ENCODE measurements at places on chromosomes 7 and 10.
A peak's percentile ranks its signal among the peaks of the same experiment; 100 is the strongest.

DNA sequence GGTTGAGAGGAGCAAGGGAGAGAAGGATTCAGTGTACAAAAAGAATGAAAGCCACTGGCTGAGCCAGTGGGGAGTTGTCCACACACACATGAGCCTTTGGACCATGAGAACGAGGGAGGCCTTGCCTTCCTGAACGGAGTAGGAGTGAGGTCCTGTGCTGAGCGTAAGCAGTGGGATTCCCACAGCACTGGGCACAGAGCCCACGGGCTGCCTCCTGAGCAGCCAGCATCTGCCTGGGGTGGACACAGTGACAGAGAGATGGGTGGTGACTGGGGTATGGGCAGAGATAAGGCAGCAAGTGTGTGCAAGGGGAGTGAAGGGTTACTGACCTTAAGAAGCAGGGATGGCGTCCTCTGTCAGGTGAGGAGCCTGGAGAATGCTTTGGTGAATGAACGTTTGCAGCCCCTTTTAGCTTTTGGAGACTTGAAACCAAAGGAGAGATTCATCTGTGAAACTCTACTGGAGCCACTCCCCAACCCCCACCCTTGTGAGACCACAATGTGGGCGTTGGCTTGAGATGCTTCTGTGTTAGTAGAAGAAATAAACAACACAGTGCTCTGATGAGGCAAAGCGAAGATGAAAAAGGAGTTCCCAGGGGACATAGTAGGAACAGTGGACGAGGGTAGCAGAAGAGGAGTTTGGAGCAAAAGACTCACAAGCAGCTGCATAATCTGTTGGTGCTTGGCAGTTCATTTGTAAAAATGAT, 56.5 kb downstream of the FIGNL1 start:
- peak; percentile 65 for DNase-seq

- no peak for DNase-seq
These were observed 26.0 kb downstream of the EN2 start for GRCh38 chr7:155483868-155484325.

DNA sequence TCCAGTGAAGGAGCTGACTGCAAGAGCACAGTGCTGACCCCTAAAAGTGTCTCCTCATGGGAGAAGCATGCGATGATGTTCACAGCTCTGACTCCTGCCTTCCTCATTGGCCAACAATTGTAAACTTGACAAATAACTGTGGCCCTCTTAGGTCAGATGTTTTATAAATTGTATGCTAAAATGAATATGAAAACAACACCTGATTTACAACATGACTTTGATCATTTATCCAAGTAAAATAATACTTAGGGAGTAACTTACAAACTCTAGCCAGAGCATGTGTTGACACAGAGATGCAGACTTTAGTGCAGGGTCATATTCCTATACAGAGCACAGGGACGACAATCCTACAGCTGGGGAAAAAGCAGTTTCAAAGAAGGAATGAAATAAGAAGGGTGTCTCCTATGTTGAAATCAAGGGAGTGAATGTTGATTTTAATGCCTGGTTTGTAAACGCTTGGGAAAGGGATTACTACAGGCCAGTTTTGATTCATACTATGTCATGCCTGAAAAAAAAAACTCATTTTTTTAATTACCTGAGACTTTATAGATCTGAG, 391.4 kb upstream of the AKR1E2 start:
- no peak for DNase-seq

- no peak for DNase-seq
These were observed 130.7 kb upstream of the CELF2 start for GRCh38 chr10:10886861-10887531.

- no peak for DNase-seq
These were observed 30.9 kb upstream of the KLHL7 start for GRCh38 chr7:23074443-23075261.

DNA sequence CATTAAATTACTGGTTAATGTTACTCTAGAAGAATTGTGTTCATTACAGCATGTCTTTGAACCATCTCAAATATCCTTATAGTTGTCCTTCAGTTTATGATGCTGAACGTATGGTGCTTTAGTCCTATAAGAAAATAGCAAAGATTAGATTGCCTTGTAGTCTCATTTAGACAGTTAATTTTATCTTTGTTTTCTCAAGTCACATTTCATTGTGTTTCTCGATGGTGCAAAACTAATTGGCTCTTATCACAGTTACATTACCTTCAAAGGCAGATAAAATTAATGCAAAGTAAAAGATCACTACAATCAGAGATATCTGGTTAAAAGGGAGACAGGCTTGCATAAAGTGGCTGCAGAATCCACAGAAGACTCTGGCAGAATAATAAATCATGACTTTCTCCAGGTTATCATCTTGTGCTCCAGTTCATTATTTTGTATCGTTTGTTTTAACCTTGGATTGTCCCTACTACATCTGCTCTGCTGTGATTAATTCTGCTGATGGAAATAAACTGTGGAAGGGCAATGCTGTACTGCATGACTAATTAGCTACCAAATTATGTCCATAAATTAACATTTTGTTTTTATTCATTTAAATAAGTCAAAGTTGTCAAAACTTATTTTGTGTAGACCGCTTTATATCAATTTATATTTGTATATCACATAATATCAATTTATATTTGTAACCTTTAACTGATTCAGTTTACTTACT, 24.2 kb downstream of the PRPS1L1 start:
- DNase-seq, result no peak

Data from CD4-positive, alpha-beta T cell treated with Interleukin-17A for 1 hour (primary cell).